ENCODE measurements at places on chromosomes 16 and 17. TPM values are rescaled to one million over a fixed set of nuclear protein-coding genes. Genes with fewer than 3 reads are reported as not detected.

DNA sequence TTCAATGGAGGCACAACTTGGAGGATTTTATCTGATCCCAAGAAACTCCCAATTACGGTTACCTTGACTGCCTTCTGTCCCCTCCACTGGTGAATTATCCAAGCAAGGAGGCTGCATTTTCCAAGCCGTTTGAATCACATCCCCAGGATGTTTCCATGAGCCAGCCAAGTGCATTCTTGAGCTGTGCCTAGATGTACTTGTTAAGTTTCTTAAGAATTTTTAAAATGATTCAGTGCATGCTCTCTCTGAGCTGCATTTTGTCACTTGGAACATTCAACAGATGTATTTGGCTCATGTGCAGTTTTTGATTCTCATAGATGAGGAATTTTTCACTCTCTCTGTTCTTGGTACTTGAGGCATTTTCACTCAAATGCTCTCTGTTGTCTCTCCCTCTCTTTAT lies 202.6 kb upstream of the MYOCD start:
- DNase-seq: no peak

DNA sequence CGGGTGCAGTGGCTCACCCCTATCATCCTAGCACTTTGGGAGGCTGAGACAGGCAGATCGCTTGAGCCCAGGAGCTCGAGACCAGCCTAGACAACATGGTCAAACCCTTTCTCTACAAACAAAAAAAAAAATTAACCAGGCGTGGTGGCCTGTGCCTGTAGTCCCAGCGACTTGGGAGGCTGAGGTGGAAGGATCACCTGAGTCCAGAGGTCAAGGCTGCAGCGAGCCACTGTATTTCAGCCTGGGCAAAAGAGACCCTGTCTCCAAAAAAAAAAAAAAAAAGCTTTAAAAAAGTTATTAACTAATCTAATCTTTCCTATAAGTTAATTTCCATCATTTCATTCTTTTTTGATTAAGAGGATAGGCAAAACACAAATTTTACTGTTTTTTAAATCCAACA lies 2.5 kb downstream of the NCOR1 start:
- no peak for DNase-seq

- DNase-seq: no peak
Measured at GRCh38 chr17:19274893-19275292, 37.7 kb downstream of the EPN2 start.

- peak; percentile 46 for DNase-seq
Measured at GRCh38 chr17:76816590-76817135, 51.5 kb upstream of the MGAT5B start.

GRCh38 chr17:47935961-47936360 lies 5.4 kb upstream of the PNPO start:
- DNase-seq: no peak

- no peak for DNase-seq
Measured at GRCh38 chr17:33798308-33798707, 456.8 kb upstream of the CCL2 start.

- no peak for DNase-seq
Measured at GRCh38 chr16:12339686-12340085, 363.2 kb downstream of the SNX29 start.

DNA sequence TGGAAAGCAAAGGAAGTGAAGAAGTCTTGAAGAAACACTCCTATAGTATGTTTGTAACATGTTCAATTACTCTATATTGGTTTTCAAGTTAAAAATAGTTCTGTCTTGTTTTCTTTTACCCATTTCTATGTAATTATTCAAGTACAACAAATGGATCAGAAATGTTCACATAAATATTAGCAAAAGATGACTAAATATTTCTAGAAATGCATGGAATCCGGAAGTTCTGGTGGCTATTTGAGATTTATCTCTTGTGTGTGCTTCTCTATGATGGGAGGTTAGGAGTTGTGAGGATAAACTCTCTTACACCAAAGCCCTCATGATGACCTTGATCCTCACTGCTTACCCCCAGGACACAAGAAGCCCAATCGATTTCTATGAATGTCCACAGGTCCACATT lies 237.5 kb downstream of the CDH8 start:
- no peak for DNase-seq

- DNase-seq: no peak
Measured at GRCh38 chr17:27403480-27404005, 52.7 kb upstream of the KSR1 start.

EDC4 gene
- total RNA-seq: 30.6 TPM

FASN gene
- 23.0 TPM for total RNA-seq

PHB1 gene
- total RNA-seq: 236 TPM

DPEP2NB gene
- not detected for total RNA-seq

ANKRD40CL gene
- not detected for total RNA-seq

Data from Right ventricle myocardium superior (tissue), 1 donor.